ENCODE measurements at places on chromosomes 6 and 20. TPM values are rescaled to one million over a fixed set of nuclear protein-coding genes. Genes with fewer than 3 reads are reported as not detected.
A peak's percentile ranks its signal among the peaks of the same experiment; 100 is the strongest.

- H3K4me1 ChIP-seq = no peaks in the 10 kb centered on the region
- H3K27me3 ChIP-seq = no peaks in the 10 kb centered on the region
- DNase-seq = no peak
- H3K36me3 ChIP-seq = peaks cover 2% of the 10 kb centered on the region
- no peak overlapping the region for H3K4me3 ChIP-seq
Measured at GRCh38 chr20:25017257-25017803, 24.8 kb upstream of the APMAP start.

GRCh38 chr6:34557228-34557627 lies 1.1 kb upstream of the SPDEF start:
- H3K36me3 ChIP-seq = no peaks in the 10 kb centered on the region
- H3K27me3 ChIP-seq = no peaks in the 10 kb centered on the region
- DNase-seq = no peak
- H3K4me1 ChIP-seq = peaks cover 5% of the 10 kb centered on the region
- H3K4me3 ChIP-seq = no peak overlapping the region

GRCh38 chr6:40671001-40671693 lies 84.0 kb upstream of the LRFN2 start:
- H3K27me3 ChIP-seq = peaks cover 4% of the 10 kb centered on the region
- H3K27ac ChIP-seq = no peak overlapping the region
- H3K4me1 ChIP-seq = no peaks in the 10 kb centered on the region

DNA sequence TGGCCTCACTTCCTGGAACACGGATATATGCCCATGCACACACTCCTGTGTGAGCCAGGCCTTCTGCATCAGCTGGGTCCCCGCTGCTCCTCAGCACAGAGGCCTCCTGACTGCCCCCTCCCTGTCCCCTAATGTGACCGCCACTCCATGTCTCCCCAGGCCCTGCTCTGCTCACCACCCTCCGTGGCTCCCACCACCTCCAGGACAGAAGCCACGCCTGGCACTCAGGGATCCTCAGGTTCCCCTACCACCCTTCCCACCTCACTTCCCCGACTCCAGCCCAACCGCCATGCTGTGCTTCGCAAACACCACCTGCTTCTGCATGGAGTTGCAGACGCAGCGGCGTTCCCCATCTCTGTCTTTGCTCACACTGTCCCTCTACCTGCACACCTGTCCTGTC lies 4.3 kb upstream of the SRC start:
- H3K36me3 ChIP-seq = no peaks in the 10 kb centered on the region
- H3K4me1 ChIP-seq = peaks cover 31% of the 10 kb centered on the region
- H3K4me3 ChIP-seq = no peak overlapping the region
- H3K27me3 ChIP-seq = peaks cover 4% of the 10 kb centered on the region
- no peak for DNase-seq

DNA sequence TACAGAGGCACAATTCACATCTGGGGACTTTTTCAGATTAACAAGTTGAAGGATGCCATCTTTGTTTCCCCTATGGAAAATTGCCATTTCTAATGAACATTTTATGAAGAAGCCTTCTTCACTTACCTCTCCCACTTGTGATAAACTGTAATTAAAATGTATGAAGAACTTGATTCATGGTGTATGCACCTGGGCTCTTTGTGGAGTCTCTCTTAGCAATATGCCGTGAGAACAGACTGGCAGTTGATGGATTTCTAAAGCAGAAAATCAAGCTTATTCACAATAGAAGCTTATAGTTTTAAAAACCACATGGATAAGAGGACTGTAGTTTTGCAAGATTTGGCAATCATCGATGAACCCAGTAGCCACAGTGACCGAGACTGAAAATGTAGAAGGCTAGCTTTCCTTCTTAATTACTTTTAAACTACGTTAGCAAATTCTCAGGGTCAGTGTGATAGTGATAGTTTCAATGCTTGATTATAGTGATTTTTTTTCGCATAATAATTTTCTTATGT lies 270.6 kb downstream of the PRL start:
- peaks cover 37% of the 10 kb centered on the region for H3K4me1 ChIP-seq
- no peaks in the 10 kb centered on the region for H3K27me3 ChIP-seq
- H3K36me3 ChIP-seq = peaks cover 2% of the 10 kb centered on the region

DNA sequence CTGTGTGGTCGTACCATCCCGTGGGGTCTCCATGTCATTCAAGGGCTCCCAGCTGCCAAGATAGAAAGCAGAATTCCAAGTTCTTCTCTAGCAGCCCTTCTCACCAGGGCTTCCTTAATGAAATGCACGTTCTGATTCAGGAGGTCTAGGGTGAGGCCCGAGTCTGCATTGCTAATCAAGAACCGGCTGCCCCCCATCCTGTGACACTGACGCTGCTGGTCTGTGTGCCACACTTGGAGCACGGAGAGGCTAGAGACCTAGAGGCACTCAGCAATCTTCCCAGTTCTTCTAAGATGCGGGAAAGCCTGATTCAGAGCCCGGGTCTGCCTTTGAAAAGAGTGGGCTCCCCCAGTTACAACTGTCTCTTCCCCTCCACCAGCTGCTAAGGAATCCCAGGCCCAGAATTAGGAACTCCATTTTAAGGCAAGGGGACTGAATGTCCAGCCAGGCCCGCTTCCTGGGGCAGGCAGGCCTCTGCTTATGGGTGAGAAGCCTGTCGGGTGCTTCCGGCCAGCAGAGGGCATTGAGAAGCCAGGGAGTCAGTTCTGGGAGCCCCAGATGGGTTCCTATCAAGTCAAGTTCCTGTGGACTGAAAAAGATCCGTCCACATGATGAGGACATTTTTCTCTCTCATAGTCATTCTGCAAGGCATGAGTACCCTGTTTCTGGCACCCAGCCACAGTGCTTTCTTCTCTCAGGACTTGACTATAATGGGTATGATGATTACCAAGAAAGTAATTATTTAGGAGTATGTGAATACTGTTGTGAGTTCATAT lies 69.8 kb upstream of the RIN2 start:
- H3K4me3 ChIP-seq = no peak overlapping the region
- H3K27me3 ChIP-seq = peaks cover 3% of the 10 kb centered on the region
- DNase-seq = no peak
- no peaks in the 10 kb centered on the region for H3K36me3 ChIP-seq
- H3K27ac ChIP-seq = no peak overlapping the region
- H3K4me1 ChIP-seq = no peaks in the 10 kb centered on the region

GRCh38 chr20:60090631-60091030 lies 132.4 kb downstream of the CDH26 start:
- no peak overlapping the region for H3K4me3 ChIP-seq
- no peaks in the 10 kb centered on the region for H3K36me3 ChIP-seq
- no peak for DNase-seq
- peaks cover 21% of the 10 kb centered on the region for H3K27me3 ChIP-seq
- no peaks in the 10 kb centered on the region for H3K4me1 ChIP-seq

GRCh38 chr6:148175550-148176188 lies 167.0 kb upstream of the SASH1 start:
- no peak overlapping the region for H3K4me3 ChIP-seq
- DNase-seq = no peak
- H3K36me3 ChIP-seq = no peaks in the 10 kb centered on the region
- no peak overlapping the region for H3K27ac ChIP-seq
- no peaks in the 10 kb centered on the region for H3K4me1 ChIP-seq

- peaks cover 5% of the 10 kb centered on the region for H3K4me1 ChIP-seq
- H3K27me3 ChIP-seq = peaks cover 4% of the 10 kb centered on the region
- no peak overlapping the region for H3K4me3 ChIP-seq
- no peak overlapping the region for H3K27ac ChIP-seq
Measured at GRCh38 chr20:59994697-59995122, 36.5 kb downstream of the CDH26 start.

DNA sequence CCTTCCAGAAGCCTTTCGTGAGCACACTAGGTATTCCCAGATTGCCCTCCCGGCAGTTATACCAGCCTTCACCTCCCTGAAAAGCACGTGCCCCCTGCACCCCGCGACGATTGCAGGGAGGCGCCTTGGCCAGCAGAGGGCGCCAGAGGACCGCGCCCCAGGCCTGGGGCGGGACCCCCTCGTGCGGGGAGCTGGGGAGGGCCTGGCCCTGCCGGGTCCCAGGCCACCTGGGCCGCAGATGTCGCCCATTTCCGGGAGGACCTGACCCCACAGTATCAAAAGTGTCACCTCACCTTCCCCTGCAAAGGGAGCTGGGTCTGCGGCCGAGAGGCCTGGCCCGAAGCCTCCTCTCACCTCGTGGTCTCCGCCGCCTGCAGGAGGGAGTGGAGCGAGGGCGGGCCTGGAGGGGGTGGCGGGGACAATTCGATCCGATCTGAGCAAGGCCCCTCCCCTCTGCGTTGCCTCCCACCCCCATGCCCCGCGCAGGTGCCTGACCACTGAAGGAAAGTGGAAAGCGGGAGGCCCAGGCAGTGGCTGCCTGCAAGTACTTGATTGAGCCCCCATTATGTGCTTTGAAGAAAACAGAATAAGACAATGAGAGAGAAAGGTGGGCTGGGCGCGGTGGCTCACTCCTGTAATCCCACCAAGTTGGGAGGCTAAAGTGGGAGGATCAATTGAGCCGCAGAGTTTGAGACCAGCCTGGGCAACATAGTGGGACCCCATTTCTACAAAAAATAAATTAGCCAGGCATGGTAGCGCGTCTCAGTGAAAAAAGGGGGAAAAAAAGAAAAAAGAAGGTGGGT lies 3.5 kb upstream of the SNAI1 start:
- peak; percentile 37 for DNase-seq
- H3K27me3 ChIP-seq = peaks cover 26% of the 10 kb centered on the region
- H3K4me3 ChIP-seq = no peak overlapping the region
- H3K36me3 ChIP-seq = no peaks in the 10 kb centered on the region
- H3K27ac ChIP-seq = no peak overlapping the region
- H3K4me1 ChIP-seq = peaks cover 4% of the 10 kb centered on the region

DNA sequence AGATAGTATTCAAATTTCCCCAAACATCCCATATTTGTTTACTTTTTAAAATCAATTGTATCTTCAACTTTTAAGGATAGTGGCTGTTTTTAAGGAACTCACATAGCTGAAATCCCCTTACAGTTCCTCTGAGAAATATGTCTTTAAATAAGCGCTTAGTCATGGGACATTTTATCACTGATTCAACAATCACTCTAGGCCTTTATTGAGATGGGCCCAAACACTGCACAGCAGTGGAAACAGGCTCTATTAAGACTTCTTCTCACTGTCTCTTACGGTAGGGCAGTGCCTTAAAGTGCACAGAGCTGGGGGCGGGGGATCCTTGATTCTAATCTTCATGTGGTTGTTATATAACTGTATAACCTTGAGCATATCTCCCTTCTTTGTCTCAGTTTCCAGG lies 59.8 kb upstream of the RREB1 start:
- H3K27ac ChIP-seq = no peak overlapping the region
- DNase-seq = no peak
- H3K36me3 ChIP-seq = no peaks in the 10 kb centered on the region
- peaks cover 62% of the 10 kb centered on the region for H3K27me3 ChIP-seq
- no peak overlapping the region for H3K4me3 ChIP-seq
- H3K4me1 ChIP-seq = peaks cover 3% of the 10 kb centered on the region

DNA sequence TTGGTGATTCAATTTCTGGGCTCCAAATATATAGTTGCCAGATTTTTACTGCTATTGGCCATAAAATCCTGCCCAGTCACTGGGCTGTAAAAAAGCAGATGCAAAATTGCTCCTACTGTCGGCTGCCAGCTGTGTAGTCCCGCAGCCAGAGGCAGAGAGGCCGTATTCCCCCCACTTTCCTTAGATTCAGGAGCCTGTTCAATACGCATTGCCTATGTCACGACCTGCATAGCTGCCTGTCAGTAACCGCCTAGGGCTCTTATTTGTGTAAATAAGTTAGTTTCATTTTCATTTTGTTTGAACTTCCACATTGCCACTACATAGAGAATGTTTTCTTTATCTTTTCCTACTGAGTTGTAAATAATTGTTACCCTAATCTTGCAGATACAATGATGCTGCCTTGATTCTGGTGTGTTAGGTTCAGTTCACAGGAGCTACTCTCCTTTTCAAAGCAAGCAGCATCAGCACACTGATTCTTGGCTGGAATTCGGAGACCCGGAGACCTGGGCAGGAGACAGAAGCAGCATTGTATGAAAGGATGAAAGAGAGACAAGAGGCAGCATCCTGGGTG lies 46.0 kb upstream of the UST start:
- H3K27me3 ChIP-seq = peaks cover 6% of the 10 kb centered on the region
- no peak for DNase-seq
- H3K36me3 ChIP-seq = peaks cover 2% of the 10 kb centered on the region
- peak overlapping the region; percentile 79 for H3K4me3 ChIP-seq

DNA sequence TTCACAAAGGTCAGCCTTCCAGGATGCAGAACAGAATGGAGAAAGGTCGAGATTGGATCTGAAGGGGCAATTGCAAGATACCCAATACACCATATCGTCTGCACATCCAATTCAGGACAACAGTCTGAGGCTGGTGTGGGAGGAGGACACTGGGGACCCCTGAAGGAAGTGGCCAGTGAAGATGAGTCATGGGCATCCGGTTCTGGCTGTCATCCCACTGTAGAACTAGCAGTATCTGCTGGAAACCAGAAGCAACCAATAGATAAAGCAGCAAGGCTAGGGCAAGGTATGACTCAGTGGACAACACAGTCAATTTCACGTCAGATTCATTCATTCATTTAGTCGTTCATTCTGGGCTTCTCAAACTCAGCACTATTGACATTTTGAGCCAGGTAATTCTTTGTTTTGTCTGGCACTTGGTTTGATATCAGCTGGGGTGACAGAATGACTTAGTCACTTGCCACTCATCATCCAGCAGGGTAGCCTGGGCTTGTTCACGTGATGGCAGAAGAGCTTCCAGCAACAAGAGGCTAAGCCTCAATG lies 30.3 kb upstream of the SHLD1 start:
- no peak for DNase-seq
- H3K4me3 ChIP-seq = no peak overlapping the region
- no peak overlapping the region for H3K27ac ChIP-seq
- peaks cover 5% of the 10 kb centered on the region for H3K4me1 ChIP-seq

GRCh38 chr20:62142252-62143080 lies 728 bp downstream of the PSMA7 start:
- peaks cover 39% of the 10 kb centered on the region for H3K36me3 ChIP-seq
- H3K4me1 ChIP-seq = peaks cover 47% of the 10 kb centered on the region
- peak overlapping the region; percentile 91 for H3K27ac ChIP-seq
- no peaks in the 10 kb centered on the region for H3K27me3 ChIP-seq
- H3K4me3 ChIP-seq = peak overlapping the region; percentile 90

GRCh38 chr6:40492187-40492586 lies 95.0 kb downstream of the LRFN2 start:
- DNase-seq = no peak
- H3K27me3 ChIP-seq = peaks cover 13% of the 10 kb centered on the region
- H3K4me1 ChIP-seq = no peaks in the 10 kb centered on the region
- no peak overlapping the region for H3K27ac ChIP-seq

- DNase-seq = no peak
- peaks cover 9% of the 10 kb centered on the region for H3K27me3 ChIP-seq
- H3K36me3 ChIP-seq = no peaks in the 10 kb centered on the region
- no peak overlapping the region for H3K27ac ChIP-seq
- no peaks in the 10 kb centered on the region for H3K4me1 ChIP-seq
- H3K4me3 ChIP-seq = no peak overlapping the region
Measured at GRCh38 chr20:46740214-46740609, 30.8 kb downstream of the SLC2A10 start.

GRCh38 chr6:15287670-15288375 lies 42.0 kb downstream of the JARID2 start:
- peaks cover 26% of the 10 kb centered on the region for H3K36me3 ChIP-seq
- peaks cover 63% of the 10 kb centered on the region for H3K4me1 ChIP-seq
- H3K27me3 ChIP-seq = peaks cover 1% of the 10 kb centered on the region
- no peak overlapping the region for H3K4me3 ChIP-seq

PEX3 gene
- 25.0 TPM for total RNA-seq

C6orf118 gene
- total RNA-seq = not detected

RAMACL gene
- total RNA-seq = 0.29 TPM

CCM2L gene
- not detected for total RNA-seq

E2F1 gene
- total RNA-seq = 77.5 TPM

FERMT1 gene
- total RNA-seq = 0.93 TPM
